Activated CD8-positive, alpha-beta T cell treated with anti-CD3 and anti-CD28 coated beads, Interleukin-2, amount 10 ng/mL, durations not matched to agents 7 days and 5 days (primary cell): ENCODE measurements at places on chromosomes 13 and 19.

DNA sequence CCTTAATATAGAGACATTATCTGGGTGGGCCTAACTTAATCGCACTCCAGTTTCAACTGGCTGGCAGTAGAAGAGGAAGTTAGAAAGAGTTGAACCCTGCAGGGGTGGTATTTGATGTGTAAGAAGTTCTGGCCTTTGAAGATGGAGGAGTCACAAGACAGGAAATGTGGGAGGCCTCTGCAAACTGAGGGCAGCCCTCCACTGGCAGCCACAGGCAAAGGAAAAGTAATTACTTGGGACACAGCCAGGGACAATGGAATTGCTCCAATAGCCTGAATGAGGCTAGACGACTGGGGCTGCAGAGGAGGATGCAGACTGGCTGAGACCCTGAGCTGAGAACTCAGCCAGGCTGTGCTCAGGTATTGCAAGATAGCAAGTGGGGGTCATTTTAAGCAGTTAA is 703.3 kb upstream of the ARGLU1 start:
- no peak for DNase-seq

GRCh38 chr19:49408816-49409440 is 14.3 kb downstream of the PTH2 start:
- no peak for DNase-seq

DNA sequence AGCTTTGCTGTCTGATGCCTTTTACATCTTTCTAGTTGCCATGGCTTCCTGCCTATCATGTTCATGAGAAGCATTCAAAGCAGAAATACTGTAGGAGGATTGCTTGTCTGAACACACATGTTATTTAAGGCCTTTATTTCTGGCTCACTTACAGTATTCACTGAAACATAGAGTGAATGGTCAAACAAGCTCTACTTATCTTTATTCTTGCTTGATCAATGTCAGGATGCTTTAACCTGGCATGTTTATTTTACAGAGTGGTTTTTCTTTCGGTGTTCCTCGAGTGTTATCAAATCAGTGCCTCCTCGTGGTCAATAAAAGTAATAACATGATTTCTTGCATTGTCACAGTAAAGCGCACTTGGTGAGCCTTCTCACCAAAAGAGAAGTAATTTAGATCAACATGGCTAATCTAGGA is 73.5 kb upstream of the PCDH17 start:
- no peak for DNase-seq

GRCh38 chr13:75657111-75657510 is 21.0 kb downstream of the LMO7 start:
- no peak for DNase-seq

DNA sequence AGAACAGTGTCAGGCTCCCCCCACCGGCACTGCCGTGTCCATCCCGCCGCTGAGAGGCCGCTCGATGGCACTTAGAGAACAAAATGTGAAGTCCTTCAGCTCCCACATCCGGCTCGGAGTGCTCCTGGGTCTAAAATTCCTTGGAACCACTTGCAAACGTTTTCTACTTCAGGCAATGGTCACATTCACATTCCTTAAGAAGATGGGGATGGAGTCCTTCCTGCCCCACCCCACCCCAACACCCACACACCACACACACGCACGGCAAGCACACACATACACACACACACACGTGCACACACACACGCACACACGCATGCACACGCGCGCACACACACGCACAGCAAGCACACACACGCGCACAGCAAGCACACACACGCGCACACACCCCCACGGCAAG is 83.4 kb downstream of the SOX1 start:
- DNase-seq = no peak

DNA sequence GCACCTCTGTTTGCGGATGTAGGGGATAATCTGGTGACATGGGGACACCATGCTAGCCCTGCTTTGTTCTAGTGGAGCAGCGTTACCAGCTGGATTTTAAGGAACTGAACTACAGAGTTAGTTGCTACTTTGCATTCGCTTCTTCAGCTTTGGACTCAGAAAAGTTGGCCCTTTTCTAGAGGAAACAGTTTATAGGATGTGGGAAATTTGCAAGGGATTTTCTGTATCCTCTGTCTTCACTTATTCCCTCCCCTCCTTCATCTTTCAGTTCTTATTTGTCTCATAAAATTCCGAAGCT is 2.1 kb downstream of the GATAD2A start:
- DNase-seq = no peak

GRCh38 chr13:89694451-89694850 is 1653.0 kb upstream of the MIR17HG start:
- no peak for DNase-seq

- DNase-seq = no peak
These were observed at the start of gene SIGLEC7 for GRCh38 chr19:51142119-51142518. TSS of gene SIGLEC7 (plus strand) at chr19:51142301. CDS start at chr19:51142370, 69 bp downstream.

DNA sequence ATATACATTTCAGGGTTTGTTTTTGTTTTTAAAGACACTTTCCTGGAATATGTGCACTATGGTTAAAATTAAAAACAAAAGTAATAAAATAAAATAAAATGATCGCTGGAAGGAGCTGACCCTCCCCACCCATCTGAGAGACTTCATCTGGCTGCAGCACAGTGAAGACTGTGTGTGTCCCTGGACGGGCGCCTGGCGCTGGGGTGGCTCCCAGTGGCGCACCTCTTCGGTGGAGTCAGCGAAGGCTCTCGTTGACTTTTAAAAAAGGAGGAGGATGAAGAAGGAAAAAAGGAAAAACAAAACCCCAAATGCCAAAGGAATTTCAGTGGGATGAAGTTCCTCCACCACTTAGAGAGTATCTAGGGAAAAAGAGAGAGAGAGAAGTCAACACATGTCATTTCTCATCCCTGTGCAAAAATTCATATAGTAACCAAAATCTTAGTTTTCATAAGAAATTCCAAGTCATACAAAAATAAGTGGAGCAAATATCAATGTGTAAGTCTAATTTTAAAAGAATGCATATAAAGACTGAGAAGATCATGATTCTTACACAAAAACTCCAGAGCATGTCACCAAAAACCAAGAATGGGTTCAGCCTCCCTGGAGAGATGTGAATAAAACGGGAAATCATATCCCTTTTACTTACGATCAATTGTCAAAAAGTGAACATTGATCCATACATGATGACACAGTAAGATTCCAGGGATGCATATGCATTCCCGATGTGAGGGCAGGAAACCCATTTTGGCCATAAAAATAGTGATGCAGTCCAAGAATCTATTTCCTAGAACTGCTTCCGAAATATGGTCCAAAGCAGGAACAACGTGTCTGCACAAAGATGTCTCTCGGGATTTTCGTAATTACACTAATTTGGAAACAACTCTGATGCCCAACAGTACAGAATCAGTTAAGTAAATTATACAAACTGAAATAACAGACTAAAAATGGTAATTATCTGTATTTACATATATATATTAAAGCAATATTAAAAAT is 123.8 kb downstream of the STK24 start:
- DNase-seq = no peak

- DNase-seq = peak; percentile 59
These were observed 928 bp upstream of the PNPLA6 start for GRCh38 chr19:7534531-7535046.

- no peak for DNase-seq
These were observed 11.2 kb downstream of the ZNF317 start for GRCh38 chr19:9151367-9151766.

- no peak for DNase-seq
These were observed 9.6 kb upstream of the CEACAM5 start for GRCh38 chr19:41698746-41699230.

DNA sequence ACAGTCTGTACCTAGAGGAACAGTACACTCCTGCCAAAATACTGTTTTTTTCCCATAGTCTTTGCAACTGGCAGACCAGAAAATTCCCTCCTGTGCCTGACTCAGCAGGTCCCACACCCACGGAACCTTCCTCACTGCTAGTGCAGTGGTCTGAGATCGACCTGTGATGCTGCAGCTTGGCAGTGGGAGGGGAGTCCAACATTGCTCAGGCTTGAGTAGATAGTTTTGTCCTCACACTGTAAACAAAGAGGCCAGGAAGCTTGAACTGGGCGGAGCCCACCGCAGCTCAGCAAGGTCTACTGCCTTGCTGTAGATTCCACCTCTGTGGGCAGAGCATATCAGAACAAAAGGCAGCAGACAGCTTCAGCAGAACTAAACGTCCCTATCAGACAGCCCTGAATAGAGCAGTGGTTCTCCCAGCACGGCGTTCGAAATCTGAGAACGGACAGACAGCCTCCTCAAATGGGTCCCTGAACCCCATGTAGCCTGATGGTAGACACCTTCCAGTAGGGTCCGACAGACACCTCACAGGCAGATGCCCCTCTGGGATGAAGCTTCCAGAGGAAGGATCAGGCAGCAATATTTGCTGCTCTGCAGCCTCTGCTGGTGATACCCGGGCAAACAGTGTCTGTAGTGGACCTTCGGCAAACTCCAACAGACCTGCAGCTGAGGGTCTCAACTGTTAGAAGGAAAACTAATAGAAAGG is 92.7 kb downstream of the SUCLA2 start:
- no peak for DNase-seq

DNA sequence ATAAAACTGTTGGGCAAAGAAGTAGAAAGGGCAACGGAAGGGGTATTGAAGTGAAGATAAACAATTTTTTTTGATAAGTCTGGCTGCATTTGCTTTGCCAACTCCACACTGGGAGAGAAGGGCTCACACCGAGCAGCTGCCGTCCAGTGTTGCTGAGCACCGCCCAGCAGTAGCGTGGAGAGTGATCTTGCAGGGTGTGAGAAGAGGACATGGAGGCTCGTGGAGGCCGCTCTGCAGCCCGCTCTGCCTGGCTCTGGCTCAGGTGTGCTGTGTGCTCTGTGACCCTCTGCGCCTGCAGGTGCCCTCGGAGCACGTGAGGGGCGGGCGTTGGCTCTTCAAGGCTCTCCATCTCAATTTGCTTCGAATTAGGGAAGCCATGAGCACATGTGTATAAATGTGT is 35.9 kb upstream of the TEX29 start:
- DNase-seq = no peak

DNA sequence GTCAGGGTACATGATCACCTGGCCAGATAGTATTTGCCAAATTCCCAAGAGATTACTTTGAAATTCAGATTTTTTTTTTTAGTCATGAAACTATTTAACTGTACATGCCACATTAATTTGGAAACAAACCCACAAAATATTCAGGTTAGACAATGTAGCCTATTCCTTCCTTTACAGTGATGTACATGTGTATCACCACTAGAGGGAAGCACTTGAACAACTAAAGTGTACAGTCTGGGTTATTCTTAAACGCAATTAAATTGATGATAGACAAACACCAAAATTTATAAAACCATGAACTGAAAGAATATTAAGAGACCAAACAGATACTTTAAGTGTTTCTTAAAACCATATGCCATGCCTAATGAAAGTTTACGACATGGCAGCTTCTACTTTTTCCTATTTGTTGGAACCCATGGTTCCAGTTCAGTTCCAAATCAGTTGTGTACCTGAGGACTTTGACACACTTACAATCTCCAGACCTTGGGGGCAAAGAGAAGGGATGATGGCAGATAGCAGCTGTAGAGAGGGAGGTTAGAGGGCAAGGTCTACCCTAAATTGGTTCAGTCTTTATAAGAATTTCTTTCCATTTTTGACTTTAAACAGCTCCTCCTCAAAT is 52.8 kb downstream of the TNFSF13B start:
- DNase-seq = no peak

GRCh38 chr13:113167155-113167554 is 8.7 kb downstream of the PROZ start:
- DNase-seq = no peak

DNA sequence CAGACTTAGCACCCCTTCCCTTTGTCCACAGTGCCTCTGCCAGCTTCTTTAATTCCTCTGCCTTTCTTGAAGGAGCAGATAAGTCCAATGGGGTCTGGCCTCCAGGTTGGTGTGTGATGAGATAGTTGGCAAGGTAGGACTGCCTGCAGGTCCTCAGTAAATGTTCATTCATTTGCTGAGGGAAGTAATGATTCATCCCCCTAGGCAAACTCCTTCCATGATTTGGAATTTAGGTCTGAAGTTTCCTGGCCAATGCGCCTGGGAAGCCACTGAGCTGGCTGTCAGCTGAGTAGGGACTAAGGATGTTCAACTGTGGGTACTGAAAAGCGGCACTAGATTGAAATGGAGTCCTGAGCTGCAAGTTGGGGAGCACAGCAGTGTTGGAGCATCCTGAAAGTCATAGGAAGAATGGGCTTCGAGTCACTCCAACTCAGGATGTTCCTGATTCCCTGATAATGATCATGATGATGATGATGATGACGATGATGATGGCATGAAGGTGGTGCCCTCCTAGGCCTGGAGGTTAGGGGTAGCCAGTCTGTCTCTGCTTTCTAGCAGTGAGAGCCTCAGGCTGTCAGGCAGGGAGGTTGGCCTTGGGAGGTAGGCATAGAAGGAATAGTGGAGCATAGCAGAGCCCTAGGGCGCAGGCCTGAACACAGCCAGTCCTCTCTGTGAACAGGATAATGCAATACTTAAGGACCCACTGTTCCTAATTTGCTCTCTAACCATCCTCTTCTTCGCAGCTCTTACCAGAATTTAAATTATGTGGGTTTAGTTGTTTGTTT is 44.7 kb downstream of the COL4A2 start:
- DNase-seq = no peak

- no peak for DNase-seq
These were observed 800.1 kb upstream of the PCDH9 start for GRCh38 chr13:68030152-68030809.

DNA sequence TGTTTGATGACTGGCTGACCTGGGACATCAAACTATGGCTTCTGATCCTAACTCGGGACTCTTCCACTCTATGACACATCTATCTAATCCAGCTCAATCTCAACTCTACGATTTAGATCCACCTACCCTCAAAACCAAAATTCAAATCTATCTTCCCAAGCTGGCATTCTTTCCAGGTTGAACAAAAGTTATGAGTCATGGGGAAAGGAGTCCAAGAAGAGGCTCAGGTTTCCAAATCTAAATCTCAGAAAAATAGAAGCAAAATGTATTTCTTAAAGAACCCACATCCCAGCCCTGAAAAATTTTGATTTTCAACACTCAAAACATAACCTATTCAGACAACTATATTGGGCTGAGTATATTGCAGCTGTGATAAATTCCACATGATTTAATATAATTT is 143.9 kb upstream of the IPO5 start:
- no peak for DNase-seq

GRCh38 chr13:74586847-74587246 is 452.6 kb upstream of the KLF12 start:
- no peak for DNase-seq

- DNase-seq = no peak
These were observed 32.5 kb downstream of the CAPN12 start for GRCh38 chr19:38711726-38712153.

- DNase-seq = no peak
These were observed 10.5 kb upstream of the ELF1 start for GRCh38 chr13:41029629-41030028.

DNA sequence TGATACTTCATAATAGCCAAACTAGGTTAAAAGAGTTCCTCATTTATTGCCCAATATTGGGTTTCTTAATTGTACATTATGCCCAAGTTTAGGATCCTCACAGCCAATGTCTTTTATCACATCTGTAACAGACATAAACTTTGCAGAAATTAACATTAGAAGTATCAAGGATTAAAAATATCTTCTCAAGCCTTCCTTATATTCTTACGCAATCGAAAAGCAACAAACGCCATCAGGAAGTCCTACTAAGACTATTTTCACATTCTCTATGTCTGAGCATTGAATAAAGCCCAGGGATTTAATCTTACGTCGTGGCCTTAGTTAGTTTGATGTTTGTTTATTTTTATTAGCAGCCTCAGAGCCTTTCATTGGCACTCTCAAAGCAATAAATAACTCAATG is 1660.4 kb upstream of the MIR17HG start:
- no peak for DNase-seq

- peak; percentile 25 for DNase-seq
These were observed 46.0 kb downstream of the MICU2 start for GRCh38 chr13:21557995-21558394.

- no peak for DNase-seq
These were observed 66.9 kb upstream of the POSTN start for GRCh38 chr13:37665420-37665819.

- DNase-seq = no peak
These were observed 44.8 kb downstream of the C13orf42 start for GRCh38 chr13:51066091-51066831.
